ENCODE measurements at places on chromosomes 13 and 19.

DNA sequence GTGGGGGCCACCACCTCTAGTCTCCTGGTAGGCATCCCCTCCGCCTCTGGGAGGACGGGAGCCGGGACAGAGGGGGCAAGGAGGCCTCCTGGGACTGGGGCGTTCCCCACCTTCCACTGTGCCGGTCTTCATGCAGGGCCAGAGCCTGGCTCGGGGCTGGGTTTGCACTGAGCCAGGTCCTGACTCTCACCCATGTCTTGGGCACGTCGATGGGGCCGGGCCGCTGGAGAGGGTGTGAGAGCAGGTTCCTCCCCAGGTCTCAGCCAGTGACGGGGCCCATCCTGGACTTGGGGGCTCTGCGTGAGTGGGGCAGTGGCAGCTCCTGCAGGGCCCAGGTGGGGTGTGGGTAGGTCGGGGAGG lies 26.6 kb downstream of the ATP11A start:
- no peak for DNase-seq

- DNase-seq: no peak
These were observed 2.8 kb downstream of the KCTD4 start for GRCh38 chr13:45198041-45198440.

- DNase-seq: no peak
These were observed 5.2 kb downstream of the MIDN start for GRCh38 chr19:1253514-1254080.

- no peak for DNase-seq
These were observed 423.6 kb downstream of the NDFIP2 start for GRCh38 chr13:79904581-79904980.

- peak; percentile 29 for DNase-seq
These were observed 208.0 kb downstream of the SPRY2 start for GRCh38 chr13:80132741-80133601.

DNA sequence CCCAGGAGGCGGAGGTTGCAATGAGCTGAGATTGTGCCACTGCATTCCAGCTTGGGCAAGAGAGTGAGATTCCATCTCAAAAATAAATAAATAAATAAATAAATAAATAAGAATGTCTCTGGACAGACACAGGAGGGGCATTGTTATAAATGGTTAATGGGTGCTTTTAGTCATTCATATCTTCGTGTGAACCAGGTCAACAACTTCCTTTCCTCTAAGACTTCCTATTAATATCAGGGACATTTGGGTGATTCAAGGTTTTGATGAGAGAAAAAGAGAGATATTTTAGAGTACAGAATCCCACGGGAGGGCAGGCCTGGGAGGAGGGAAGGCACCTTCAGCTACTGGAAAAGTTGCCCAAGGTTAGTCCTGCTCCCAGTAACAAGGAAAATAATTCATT lies 23.9 kb downstream of the DHRS12 start:
- no peak for DNase-seq

DNA sequence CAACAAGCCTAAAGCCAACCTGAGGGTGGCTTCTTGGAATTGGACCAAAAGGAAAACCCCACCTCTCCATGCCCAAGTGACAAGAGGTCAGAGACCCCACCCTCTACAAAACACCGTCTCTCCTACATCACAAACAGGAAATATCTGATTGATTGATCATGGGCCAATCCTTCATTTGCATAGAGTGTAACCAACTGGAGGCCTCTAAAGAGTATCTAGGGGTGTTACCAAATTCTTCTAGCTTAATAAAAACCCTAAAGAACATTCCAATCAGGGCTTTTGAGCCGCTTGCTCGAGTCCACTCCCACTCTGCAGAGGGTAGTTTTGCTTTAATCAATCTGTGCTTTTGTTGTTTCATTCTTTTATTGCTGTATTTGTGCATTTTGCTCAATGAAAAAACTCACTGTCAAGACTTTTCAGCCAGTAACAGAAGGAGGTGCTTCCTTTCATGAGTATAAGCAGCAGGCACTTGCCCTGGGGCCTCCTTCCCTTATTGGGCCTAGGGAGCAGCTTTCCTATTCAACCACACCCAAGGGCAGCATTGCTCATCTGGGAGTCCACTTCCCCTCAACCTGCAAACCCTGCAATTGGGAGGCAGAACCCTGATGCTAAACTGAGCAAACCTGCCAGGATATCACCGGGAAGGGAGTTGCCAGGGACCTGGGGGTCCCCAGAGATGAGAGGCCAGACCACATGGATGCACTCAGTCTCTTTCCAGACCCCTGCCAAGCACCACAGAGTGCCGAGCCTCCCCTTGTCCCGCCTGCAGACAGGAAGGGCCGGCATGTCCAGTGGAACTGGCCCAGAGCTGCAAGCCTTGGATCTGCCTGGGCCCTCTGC lies 154.3 kb upstream of the VSTM2B start:
- no peak for DNase-seq

DNA sequence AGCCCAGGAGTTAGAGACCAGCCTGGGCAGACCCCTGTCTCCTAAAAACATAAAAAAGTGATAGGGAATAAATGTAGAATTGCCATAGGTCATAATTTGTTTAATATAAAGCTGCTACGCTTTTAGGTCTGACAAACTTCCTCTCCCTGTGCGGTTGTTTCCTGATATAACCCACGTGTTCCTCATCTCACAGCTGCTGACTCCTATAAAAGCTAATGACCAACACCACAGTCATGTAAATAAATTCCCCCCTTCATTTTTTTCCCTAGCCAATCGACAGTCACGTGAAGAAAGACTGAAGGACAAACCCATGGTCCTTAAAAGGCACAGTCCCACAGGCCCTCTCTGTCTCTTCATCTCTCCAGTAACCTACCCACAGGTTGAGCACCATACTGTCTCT lies 27.5 kb downstream of the ZNF266 start:
- DNase-seq: no peak

- no peak for DNase-seq
These were observed 64.5 kb downstream of the CEBPG start for GRCh38 chr19:33437821-33438671.

- DNase-seq: no peak
These were observed 3.9 kb upstream of the IL12RB1 start for GRCh38 chr19:18090545-18091216.

DNA sequence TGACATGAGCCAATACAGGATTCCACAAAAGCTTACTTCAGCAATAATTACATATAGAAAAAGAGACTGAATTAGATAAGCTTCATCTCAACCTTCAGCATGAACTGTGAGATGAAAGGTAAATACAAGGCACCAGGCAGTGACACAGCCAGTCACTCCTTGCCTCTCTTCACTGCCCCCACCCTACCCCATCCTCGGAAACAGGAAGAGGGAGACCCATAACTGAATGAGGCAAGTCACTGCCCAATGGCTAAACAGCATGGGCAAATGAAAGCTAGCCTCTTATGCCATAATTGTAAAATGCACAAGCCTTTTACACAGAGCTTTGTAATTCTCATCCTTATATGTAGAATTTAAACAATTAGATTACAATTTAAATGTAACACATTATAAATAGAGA lies 1.7 kb downstream of the ZNF160 start:
- no peak for DNase-seq

- no peak for DNase-seq
These were observed 319.0 kb downstream of the KCNRG start for GRCh38 chr13:50334115-50334778.

DNA sequence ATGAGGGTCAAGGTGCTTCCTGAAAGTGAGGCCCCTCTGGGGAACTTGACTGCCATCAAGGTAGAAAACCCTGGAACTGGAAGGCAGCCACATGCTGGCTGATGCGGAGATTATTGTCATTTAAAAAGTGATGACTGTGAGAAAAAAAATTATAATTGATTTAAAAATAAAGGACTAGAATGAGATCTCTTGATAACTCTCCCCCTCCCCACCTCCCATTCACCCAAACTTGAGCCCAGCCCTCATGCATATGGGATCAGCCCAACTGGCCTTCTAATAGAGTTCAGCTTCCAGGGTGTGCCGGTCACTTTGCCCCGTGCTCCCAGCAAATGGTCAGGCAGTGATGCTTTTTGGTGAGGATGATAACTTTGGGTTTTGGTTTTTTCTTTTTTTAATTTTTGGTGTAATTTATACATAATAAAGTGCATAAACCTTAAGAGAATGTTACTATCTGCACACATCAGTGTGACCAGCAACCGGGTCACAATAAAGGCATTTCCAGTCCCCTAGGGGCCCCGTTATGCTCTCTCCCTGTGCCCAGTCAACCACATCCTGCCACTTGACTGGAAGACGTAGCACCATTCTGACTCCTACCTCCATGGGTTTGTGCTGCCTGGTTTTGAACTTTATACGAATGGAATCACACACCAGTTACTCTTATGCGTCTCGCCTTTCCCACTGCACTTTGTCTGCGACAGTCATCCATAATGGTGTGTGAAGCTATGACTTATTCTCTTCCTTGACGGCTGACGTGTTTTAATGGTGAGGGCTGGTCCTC lies 187.9 kb downstream of the USP12 start:
- DNase-seq: no peak

- DNase-seq: no peak
These were observed 4.7 kb downstream of the NCLN start for GRCh38 chr19:3190470-3190770.

GRCh38 chr19:5046339-5047039 lies 77.6 kb downstream of the KDM4B start:
- DNase-seq: peak; percentile 31

DNA sequence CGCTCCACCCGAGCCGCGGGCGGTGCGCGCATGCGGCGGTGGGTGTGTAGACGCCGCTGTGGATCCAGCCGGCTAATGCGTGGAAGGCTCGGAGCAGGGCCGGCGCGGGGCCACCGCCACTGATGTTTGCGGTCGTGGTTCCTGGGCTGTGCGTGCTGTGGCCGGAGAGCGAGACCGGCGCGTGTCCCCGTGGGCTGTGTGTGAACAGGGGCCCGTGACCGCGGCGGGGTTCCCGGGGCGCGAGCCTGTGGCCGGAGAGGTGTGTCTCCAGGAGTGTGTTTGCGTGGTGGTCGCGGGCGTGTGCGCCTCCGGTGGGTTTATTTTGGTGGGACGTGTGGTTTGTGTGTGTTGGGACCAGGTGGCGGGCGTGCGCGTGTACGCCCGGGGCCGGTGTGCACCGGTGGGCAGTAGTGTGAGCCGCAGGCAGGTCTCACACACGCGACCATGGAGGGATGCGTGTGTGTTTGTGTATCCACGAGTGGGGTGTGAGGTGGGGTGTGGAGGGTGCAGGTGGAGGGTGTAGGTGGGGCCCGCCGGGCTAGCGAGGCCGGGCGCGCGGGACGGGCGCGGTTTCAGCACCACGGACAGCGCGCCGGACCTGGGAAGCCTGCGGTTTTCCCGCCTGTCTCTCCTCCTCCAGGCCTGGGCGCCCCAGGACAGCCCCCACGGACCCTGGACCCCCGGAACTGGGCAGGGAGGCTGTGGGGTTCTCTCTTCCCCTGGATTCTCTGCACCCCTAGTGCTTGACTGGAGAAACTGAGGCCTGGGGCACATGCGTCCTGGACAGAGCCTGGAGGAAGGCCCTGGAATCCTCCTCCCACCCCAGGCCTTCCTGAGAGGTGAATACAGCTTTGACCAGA lies 1.6 kb downstream of the HCN2 start:
- DNase-seq: no peak

GRCh38 chr13:69616396-69616795 lies 491.2 kb upstream of the ATXN8OS start:
- no peak for DNase-seq

GRCh38 chr19:38663957-38664502 lies 16.6 kb downstream of the ACTN4 start:
- DNase-seq: no peak

DNA sequence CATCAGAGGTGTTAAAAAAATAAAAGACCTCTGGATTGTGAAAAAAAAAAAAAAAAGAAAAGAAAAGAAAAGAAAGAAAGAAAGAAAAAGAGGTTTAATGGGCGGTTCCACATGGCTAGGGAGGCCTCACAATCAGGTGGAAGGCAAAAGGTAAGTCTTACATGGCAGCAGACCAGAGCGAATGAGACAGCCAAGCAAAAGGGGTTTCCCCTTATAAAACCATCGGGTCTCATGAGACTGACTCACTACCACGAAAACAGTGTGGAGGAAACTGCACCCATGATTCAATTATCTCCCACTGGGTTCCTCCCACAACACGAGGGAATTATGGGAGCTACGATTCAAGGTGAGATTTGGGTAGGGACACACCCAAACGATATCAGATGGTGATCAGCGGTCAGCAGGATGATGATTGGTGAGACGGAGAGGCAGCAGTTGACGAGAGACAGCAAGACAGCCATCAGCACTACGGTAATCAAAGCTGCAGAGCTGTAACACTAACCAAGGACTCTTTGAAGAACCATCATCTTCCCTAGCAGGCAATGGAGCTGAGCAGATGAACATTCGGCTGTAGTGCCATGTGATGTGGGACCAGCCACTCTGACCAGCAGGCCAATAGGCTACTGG lies 3.9 kb upstream of the CD209 start:
- no peak for DNase-seq

GRCh38 chr19:8074501-8074900 lies 21.9 kb downstream of the CCL25 start:
- DNase-seq: no peak

DNA sequence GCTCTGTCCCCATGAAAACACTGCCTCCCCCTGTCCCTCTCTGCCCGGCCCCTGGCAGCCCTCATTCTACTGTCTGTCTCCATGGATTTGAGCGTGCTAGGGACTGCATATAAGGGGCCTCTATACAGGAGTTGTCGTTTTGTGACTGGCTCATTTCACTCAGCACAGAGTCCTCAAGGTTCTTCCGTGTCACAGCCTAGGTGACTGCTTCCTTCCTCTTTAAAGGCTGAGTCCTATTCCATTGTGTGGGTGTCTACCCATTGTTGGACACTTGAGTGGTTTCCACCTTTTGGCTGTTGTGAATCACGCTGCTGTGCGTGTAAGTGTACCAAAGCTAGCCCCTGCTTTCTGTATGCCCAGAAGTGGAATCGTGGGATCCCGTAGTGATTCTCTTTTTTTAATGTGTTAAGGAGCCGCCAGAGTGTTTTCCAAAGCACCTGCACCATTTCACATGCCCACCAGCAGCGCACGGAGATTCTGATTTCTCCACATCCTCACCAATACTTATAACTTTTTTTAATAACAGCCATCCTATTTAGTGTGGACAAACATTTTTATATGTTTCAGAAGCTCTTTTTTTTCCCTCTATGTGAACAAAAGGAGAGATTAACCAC lies 116.7 kb downstream of the COL4A2 start:
- DNase-seq: no peak
